ENCODE measurements at places on chromosomes 4 and X. TPM values are rescaled to one million over a fixed set of nuclear protein-coding genes. Genes with fewer than 3 reads are reported as not detected.

DNA sequence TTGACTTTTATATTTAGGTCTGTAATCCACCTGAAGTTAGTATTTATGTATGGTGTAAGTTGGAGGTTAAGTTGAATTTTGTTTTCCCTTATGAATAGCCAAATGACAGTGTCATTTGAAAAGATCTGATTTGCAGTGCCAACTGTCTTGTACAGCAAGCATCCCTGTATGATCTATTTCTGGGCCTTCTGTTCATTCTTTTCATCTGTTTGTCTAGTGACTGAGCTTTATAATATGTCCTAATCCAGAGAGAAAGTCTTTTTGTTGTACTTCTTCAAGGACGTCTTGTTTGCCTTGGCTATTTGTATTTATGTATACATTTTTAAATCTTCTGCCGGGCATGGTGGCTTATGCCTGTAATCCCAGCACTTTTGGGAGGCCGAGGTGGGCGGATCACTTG lies 39.6 kb downstream of the CDKL5 start:
- DNase-seq = no peak

DNA sequence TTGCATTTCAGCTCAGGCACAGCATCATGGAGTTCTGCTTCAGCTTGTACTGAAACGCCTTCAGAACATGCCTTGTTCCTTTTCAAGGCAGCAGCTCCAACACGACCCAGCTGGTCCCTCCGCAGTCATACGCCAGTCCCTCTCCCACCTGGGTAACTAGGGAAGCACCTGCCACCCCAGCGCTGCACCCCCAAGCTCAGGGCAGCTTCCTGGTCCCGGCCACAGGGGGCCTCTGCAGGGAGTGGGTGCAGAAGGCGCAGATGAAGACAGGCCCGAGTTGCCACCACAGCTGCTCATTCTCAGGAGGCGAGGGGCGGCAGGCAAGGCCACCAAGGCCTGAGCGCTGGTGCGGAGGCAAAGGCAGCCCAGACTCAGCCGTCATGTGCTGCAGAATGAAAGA lies 21.8 kb downstream of the WDR1 start:
- no peak for DNase-seq

- no peak for DNase-seq
Observed at GRCh38 chr4:85717351-85717750, 242.4 kb downstream of the ARHGAP24 start.

DNA sequence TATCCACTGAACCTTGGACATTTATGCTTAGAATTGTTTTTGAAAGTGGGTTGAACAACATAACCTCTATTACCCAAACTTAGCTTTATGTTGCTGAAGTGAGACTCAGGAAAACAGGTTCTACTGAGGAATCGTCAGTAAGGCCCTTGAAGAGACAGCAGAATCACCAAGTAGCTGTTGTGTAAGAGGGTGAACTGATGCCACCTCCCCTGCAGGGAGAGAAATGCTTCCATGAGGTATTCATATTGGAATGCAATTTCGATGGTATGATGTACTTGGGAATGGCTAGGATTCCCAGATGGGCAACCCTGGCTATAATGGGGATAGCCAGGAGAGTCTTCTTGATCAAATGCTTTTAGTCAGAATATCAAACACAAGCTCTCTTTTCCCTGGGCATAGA lies 4.1 kb upstream of the SCRG1 start:
- DNase-seq = no peak

DNA sequence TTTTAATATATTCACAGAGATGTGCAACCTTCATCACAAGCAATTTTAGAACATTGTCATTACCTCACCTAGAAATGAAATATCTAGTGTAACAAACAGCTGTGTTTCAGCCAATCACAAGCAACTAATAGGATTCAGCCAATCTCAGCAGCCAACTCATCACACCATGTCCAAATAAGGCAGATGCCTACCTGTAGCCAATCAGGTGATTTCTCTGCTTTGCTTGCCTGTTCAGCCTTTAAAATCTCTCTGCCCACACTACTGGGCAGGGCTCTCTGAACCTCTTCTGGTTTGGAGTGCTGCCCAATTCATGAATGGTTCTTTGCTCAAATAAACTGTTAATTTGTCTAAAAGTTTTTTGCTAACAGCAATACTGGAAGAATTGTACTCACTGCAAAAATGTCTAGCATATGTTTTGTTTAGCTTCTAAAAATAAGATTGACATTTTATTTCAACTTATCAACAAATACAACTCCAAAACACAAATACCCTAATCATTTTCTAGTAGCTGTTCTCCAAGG lies 52.4 kb upstream of the IGFBP7 start:
- DNase-seq = no peak

GRCh38 chrX:111874241-111874640 lies 1.7 kb upstream of the TRPC5OS start:
- no peak for DNase-seq

DNA sequence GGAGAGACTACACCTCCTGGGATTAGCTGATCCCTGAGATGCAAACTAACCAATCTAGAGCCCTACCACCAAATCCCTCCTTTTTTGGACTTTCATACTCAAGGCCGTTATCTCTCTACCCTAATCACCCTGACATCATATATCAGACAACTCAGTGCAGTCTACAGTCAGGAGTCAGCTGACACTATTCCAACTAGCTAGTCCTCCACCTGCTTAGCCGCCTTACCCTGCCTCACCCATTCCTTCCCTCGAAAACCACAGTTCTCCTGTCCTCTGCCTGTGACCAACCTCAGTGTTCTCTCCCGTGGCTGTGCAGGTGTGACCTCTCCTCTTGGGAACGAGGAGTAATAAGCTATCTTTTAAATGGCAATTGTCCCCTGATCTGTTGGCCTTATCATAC lies 1.8 kb upstream of the PPEF2 start:
- no peak for DNase-seq

Gene CDKL5
- 3.9 TPM for total RNA-seq

All from T-cell (primary cell).